ENCODE measurements at places on chromosomes 13 and 19.

- no peak for DNase-seq
Observed at GRCh38 chr19:2042485-2043250, 8.4 kb downstream of the MKNK2 start.

DNA sequence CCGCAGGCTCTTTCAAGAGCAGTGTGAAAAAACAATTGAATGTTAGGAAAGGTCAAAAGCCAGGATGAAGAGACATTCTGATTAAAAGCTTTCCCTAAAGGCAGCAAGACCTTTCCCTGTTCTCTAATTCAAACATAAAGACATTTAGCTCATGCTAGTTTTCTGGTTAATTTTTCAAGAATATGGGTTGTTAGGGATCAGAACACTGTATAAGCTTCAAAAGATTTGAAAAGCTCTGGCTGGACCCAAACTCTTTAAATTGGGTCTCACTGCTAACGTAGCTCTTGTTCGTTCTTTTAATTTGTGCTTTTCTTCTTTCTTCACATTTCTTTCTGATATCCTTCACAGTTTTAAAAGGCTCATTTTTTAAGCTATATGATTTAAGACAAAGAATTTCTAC lies 877.0 kb downstream of the EFNB2 start:
- DNase-seq: no peak

DNA sequence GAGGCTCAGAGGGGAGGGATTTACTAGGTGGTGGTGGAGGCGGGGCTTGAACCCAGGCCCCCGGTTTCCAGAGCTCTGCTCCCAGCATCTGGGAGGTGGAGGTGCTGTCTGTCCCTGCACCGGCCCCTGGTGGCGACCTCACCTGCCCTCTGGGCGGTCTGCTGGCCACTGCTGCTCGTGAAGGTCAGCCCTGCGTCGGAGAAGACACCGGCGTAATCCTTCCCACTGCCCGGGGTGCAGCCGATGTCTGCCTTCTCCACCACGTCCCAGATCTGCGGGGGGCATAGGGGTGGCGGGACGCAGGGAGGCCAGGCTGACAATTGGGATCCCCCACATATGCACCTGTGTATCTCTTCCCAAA lies 12.8 kb downstream of the C3 start:
- DNase-seq: no peak

DNA sequence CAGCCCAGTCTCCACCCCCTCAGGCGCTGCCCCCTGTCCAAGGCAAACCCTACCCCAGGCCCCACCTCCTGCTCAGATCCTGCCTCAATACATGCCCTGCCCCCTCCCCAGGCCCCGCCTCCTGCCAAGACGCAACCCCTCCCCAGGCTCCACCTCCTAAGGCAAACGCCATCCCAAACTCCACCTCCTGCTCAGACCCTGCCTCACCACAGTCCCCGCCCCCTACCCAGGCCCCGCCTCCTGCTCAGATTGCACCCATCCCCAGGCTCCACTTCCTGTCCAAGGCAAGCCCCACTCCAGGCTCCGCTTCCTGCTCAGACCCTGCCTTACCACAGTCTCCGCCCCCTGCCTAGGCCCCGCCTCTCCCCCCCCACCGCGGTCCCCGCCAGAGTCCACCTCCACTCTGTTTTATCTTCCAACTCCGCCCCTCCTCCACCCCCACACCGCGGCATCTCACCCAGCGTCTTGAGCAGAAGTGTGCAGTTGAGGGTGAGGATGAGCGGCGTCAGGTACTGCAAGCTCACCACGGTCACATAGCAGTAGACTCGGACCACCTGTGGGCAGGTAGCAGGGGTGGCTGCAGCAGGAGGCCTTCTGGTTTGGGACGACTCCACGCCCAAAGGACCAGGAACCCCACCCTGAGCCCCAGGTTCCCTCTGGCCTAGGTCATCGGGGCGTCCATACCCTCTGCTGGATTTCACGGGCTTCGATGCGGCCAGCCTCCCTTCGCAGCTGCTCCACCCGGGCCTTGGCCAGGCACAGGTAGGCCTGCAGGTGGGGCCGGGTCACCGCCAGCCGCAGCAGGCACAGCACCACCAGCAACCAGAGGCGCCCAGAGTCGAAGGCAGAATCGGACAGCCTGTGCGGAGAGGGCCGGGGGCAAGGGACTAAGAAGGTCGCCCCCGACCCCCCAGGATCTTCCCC lies 17.7 kb downstream of the TMEM161A start:
- DNase-seq: no peak

- no peak for DNase-seq
Observed at GRCh38 chr13:99404005-99404755, 97.0 kb upstream of the GPR183 start.

DNA sequence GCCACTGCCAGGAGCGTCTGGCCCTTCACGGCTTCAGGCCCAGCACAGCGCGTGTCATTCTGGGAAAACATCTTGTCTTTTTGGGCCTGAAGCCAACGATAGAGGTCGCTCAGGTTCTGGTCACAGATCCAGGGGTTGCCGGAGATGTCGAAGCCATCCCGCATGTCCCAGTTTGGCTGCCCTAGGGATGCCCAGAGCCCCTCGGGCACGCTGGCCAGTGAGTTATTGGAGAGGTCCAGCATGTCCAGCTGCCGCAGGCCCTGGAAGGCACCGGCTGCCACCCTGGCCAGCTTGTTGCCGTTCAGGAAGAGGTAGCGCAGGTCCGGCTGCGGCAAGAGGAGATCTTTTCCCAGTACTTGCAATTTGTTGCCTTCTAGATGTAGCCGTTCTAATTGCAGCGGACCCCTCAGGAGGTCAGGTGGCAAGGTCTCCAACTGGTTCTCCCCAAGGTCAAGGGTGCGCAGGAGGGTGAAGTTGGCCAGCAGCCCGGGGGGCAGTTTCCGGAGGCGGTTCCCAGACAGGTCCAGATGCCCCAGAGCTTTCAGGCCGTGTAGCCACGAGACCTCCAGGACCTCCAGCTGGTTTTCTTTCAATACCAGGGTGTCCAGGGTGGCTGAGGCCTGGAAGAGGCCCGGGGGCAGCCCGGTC lies 1.8 kb downstream of the LRG1 start:
- no peak for DNase-seq

DNA sequence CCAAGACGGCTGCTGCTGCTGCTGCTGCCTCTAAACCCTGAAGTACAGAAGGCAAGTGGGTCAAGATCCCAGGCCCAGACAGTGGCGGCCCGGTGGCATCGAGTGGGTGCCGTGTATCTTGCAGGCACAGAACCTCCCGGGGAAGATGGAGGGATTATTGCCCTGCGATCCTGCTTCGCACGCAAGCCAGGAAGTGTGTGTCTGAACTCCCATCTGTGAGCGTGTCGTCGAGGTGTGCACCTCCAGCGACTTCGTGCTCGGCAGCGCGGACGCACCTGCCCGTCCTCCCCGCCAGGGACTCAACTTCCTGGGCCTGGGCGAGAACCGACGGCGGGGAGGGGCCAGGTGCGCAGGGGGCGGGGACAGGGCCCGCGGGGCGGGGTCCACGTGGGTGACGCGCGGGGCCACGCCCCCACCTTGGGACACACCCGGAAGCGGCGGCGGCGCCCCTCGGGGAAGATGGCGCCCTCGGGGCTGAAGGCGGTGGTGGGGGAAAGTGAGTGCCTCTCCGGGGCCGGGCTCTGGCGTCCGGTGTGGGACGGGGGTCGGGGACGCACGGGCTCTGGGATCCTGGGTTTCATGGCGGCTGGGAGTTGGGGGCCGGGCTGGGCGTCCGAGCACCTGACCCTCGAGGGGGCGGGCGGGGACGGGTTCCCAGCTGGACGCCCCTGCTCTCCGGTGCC lies at the start of gene STXBP2:
Gene STXBP2, plus strand, starts transcription at position 420 of the 683 bp plus-strand sequence. Its CDS starts 40 bp downstream, at position 460.
- no peak for DNase-seq

- DNase-seq: no peak
Observed at GRCh38 chr19:15811476-15811875, 4.0 kb downstream of the OR10H1 start.

DNA sequence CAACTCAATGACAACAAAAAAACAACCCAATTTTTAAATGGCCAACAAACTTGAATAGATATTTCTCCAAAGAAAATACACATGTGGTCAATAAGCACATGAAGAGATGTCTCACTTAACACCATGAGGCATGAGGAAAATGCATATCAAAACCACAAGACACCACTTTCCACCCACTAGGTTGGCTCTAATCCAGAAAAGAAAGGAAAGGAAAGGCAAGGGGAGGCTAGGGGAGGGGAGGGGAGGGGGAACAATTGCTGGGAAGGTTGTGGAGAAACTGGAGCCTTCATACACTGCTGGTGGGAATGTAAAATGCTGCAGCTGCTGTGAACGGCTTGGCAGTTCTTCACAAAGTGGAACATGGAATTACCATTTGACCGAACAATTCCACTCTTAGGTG lies 854.3 kb downstream of the UQCRFS1 start:
- DNase-seq: no peak

DNA sequence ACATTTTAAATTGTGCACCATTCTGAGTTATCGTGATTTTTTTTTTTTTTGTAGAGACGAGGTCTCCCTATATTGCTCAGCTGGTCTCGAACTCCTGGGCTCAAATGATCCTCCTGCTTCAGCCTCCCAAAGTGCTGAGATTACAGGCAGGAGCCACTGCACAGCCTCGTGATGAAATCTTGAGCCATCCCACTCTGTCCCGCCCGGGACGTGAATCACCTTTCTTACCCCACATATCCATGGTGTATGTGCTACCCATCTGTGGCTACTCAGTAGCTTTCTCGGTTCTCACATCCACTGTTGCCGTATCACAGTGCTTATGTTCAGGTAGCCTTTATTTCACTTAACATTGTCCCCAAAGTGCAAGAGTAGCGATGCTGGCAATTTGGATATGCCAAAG lies 26.5 kb downstream of the PAK4 start:
- DNase-seq: no peak

GRCh38 chr19:30784850-30785457 lies 412.8 kb downstream of the ZNF536 start:
- peak; percentile 54 for DNase-seq

GRCh38 chr13:79287939-79288795 lies 117.9 kb downstream of the RBM26 start:
- no peak for DNase-seq

DNA sequence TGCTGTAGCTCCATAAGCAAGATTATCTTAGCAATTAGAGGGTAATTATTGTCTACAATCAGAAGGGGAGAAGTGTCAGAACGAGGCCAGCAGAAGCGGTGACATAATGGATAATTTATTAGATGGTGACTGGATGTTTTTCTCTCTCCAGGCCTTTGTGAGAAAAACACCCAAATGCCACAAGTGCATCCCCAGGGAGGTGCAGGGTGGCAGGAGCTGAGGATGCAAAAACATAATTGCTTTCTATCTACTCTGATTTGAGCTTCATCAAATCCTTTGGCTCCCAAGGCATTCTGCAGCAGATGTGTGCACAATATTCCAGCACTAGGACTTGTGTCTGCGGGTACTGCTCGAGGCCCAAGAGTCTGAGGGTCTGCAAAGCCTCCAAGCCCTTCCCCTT lies 220.1 kb upstream of the SERP2 start:
- no peak for DNase-seq

DNA sequence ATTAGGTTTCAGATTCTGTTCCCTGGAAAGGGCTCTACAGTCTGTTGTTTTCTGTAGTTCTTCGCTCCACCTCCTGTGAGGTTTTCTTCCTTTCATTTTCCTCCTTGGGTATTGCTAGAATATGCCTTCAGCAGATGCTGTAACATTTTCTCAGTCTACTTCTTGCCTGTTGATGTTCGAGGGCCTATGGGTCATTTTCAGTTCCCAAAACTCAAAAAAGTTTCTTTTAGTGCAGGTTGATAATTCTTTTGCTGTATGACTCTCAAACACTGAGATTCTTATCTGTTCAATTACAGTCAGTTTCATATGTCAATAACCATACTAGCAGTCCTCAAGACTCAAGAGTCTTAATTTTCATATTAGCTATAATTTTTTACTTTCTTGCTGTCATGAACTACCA lies 268.3 kb downstream of the RFC3 start:
- no peak for DNase-seq

GRCh38 chr19:40284501-40285352 lies at the start of gene AKT2:
TSS of gene AKT2 (minus strand) at chr19:40285345. CDS start at chr19:40265267, 20,078 bp downstream.
- peak; percentile 77 for DNase-seq

- no peak for DNase-seq
Observed at GRCh38 chr13:80562433-80563156, 221.7 kb upstream of the SPRY2 start.

- DNase-seq: no peak
Observed at GRCh38 chr19:41945135-41945766, 13.9 kb downstream of the RABAC1 start.

GRCh38 chr13:98352226-98352625 lies 175.2 kb upstream of the RNF113B start:
- no peak for DNase-seq

DNA sequence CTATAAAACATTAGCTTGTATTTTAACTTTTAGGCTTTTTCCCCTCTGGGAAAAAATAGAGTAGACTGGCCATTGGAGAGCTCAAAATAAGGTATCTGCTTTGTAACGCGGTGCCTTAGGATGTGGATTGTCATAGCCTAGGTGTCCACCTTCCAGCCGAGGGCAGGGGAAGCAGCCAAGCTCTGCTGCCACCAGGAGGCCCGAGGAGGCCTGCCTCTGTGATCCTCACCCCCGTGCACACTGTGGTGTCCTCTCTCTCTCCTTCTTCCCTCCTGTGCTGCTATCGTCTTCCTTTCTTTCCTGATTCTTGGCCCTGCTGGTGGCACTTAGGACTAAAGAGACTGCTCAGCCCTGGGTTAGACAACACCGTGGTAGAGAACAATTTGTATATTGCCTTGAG lies 11.3 kb downstream of the HNRNPM start:
- no peak for DNase-seq

GRCh38 chr13:48232420-48233045 lies 473 bp upstream of the ITM2B start:
- DNase-seq: no peak

DNA sequence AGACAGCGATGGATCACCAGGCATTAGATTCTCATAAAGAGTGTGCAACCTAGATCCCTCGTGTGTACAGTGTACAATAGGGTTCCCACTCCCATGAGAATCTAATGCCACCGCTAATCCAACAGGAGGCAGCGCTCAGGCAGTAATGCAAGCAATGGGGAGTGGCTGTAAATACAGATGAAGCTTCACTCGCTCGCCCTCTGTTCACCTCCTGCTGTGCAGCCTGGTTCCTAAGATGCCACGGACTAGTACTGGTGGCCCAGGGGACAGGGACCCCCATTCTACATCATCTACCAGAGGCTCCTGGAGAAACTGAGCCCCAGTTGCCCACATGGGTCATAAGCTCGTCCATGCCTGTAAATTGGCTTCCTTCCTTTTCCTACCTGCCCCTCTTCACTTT lies 8.0 kb downstream of the CLEC4M start:
- DNase-seq: no peak

- DNase-seq: no peak
Observed at GRCh38 chr13:109198585-109198984, 569.2 kb downstream of the MYO16 start.

All from midbrain (tissue), 1 donor.